ENCODE measurements at places on chromosomes 2 and 18.

DNA sequence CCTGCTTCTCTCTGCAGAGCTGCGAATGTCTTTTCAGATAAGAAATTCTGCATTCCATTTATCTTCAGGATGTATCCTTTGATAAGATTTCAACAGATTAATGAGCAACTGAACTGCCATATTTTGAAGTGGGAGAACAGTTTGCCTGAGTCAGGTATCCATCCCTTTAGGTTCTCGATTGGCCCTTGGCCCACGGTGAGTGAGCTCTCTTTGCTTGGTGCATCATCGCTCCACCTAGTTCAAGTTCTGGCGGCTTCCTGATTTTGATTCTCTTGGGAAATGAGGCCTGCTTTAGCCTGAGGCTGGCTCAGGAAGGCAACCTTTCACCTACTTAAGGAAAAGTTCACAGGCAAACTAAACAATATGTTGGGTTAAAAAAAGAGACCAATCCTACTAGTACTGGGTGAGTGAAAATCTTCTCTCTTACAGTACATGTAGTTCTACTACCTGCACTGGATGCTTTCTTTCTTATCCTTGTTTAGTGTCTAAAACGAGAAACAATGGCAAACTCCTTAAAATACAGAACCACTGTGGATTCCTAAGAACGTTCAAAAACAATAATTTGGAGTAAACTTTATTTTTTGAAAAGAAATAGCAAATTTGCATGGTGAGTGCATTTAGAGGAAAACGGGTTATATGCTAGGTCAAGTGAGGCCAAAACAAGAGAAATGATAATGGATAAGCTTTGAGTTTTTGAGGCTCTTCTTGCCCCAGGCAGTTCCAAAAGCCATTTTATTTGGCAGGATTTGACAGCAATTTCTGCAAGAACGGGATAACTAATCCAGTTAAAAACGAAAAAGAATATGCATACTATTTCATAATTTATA lies 837 bp upstream of the ACSL3 start:
- peak; percentile 48 for DNase-seq

GRCh38 chr2:37713258-37713700 lies 41.8 kb upstream of the CDC42EP3 start:
- peak; percentile 67 for DNase-seq

GRCh38 chr2:200993097-200993496 lies 29.6 kb upstream of the ORC2 start:
- no peak for DNase-seq

DNA sequence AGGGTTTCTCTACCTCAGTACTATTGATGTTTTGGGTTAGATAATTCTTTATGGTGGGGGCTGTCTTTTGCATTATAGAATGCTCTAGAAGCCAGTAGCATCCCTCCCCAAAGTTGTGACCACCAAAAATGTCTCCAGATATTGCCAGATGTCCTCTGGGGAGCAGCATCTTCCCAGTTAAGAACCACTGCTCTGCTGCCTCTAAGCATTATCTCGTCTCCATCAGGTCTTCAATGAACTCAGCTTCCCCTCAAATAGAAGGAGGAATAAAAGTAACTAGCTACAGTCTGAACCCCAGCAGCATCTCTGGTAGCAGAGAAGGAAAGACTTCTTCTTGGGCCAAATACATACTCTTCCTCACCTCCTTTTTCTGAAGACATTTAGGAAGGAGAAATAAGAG lies 244.1 kb downstream of the AGPS start:
- no peak for DNase-seq

GRCh38 chr2:101011152-101011551 lies 9.1 kb downstream of the RPL31 start:
- no peak for DNase-seq

DNA sequence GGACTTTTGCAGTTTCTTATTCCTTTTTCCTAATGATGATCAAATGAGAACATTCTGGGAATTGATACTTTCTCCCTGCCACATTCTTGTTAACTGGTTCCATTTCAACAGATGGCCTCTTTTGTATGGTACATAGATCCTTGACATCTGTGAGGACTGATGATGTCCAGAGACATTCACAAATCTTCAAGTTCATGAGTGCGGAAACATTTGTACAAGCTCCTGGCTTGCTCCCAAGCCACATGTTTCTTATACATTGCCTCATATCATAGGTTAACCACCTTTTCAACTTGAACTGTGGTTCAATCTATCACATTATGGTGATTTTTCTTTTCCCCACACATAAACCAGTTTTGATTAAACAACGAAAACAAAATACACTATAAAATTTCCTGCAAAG lies 267.3 kb downstream of the CLIP4 start:
- DNase-seq = no peak

GRCh38 chr2:101788995-101789970 lies 91.8 kb downstream of the MAP4K4 start:
- no peak for DNase-seq

DNA sequence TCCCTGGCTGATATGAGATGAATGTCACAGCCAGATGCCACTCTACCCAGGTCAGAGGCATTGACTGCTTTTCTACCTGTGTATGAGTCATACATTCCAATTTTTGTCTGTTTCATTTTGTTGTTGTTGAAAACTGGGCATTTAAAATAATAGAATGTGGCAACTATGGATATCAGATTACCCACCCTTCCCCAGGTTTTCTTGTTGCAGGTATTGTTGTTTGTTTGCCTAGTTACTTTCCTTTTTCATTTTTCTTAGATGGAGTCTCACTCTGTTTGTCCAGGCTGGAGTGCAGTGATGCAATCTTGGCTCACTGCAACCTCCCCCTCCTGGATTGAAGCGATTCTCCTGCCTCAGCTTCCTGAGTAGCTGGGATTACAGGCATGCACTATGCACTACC lies 70.2 kb downstream of the LRRC30 start:
- DNase-seq = no peak

GRCh38 chr2:102421890-102422759 lies 835 bp upstream of the IL18RAP start:
- DNase-seq = no peak

DNA sequence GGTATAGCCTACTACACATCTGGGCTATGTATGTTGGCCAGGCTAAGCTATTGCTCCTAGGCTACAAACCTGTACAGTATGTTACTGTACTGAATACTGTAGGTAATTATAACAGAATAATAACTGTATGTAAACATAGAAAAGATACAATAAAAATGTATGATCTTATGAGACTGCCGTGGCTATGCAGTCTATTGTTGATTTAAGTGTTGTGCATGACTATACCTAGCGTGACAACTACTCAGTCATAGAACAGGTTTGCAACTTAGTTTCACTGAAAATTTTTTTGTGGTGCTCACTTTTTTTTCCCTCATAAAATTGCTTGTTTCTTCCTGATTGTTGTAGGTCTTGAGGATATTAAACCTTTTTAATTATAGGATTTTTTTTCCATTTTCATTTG lies 25.9 kb downstream of the KCMF1 start:
- no peak for DNase-seq

DNA sequence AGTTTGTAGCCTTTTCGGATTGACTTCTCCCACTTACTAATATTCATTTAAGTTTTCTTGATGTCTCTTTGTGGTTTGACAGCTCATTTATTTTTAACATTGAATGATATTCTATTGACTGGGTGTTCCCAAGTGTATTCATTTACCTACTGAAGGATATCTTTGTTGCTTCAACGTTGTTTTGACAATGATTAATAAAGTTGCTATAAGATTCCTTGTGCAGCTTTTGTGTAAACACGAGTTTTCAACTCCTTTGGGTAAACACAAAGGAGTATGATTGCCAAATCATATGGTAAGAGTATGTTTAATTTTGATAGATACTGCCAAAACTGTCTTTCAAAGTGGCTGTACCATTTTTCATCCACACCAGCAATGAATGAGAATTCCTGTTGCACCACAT lies 1200.9 kb downstream of the DSC3 start:
- no peak for DNase-seq

- no peak for DNase-seq
These were observed 177.3 kb downstream of the HDAC4 start for GRCh38 chr2:239223310-239224198.

DNA sequence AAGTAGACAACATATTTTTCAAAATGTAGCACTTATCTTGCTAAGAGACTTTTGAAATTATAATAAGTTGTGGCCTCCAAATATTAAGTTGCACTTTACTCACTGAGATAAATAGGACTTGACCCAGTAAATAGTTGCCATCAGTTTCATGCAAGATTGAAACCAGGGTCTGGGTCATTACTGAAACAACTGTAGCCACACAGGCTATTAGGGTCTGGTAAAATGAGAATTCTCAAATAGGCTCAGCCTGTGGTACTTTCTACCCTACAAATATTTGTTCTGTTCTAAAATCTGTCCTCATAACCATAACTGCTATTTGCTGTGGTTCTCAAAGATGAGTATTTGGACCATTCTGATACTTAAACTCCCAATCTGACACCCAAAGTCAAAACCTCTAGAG lies 115.4 kb upstream of the STK17B start:
- no peak for DNase-seq

DNA sequence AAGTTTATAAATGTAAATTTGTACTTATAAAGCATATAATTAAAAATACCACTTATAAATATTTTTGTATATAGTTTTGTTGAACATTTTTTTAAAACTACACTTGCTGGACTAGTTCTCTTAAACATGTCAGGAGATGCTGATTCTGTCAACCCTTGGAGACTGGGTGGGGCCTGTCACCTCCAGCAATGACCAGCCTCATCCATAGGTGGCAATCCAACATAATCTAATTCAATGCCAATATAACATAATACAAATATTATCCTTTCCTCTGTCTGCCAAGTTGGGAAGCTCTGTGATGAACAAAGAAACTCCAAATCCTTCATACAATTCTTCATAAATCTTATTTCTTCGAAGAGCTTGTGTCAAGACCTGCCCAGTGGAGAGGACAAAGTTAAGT lies 140.4 kb downstream of the RBMS1 start:
- DNase-seq = no peak

- DNase-seq = no peak
These were observed 457.8 kb upstream of the MEX3C start for GRCh38 chr18:51655327-51655698.

GRCh38 chr2:23696752-23697045 lies 230.2 kb downstream of the ATAD2B start:
- DNase-seq = no peak

DNA sequence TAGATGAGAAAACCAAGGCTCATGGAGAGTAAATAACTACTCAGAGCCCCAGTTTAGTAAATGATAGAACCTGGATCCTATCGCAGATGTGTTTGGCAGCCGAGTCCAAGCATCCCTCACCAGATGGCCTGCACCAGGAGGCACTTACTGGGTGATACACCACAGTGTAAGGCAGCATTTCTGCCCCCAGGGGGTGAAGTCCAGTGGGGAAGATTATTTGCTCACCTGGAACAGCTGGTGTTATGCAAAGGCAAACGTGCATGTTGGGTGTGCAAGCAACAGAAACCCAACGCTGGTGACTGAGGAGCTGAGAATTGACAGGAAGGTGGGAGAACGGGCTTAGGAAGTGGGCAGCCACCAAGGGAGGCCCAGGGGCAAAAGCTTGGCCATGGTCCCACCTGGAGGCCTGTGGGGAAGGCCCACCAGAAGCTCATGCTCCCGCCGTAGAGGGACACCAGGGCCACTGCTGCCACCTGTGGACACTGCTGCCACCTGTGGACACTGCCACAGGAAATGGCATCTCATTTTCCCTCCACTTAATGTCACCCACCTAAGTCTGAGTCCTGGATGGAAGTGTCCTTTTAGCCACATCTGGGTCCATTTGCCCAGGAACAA lies 100.6 kb downstream of the TFCP2L1 start:
- DNase-seq = no peak

GRCh38 chr2:241399941-241400922 lies 44.1 kb downstream of the FARP2 start:
- DNase-seq = no peak

DNA sequence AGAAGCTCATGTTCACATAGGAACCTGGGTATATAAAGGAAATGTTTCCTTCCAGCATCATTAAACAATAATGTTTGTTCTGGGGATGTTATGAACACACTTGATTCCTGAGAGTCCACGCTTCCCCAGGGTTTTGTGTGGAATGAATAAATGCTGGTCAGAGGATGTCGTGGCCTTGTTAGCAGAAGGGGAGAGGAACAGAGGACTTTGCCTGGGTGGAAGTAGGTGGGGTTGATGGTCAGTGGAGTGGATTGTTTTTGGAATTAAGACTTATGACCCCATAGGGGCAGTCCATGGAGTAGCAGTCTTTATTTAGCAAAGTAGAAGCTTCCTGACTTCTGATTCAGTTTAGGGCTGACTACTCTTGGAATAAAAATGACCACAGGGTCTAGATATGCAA lies 139.6 kb downstream of the MYO1B start:
- DNase-seq = no peak

- no peak for DNase-seq
These were observed 421 bp upstream of the FAM171B start for GRCh38 chr2:186693446-186693832.

- no peak for DNase-seq
These were observed 484.5 kb upstream of the ZNF804A start for GRCh38 chr2:184113696-184114403.

- no peak for DNase-seq
These were observed 29.1 kb upstream of the SCLY start for GRCh38 chr2:238031751-238032150.

DNA sequence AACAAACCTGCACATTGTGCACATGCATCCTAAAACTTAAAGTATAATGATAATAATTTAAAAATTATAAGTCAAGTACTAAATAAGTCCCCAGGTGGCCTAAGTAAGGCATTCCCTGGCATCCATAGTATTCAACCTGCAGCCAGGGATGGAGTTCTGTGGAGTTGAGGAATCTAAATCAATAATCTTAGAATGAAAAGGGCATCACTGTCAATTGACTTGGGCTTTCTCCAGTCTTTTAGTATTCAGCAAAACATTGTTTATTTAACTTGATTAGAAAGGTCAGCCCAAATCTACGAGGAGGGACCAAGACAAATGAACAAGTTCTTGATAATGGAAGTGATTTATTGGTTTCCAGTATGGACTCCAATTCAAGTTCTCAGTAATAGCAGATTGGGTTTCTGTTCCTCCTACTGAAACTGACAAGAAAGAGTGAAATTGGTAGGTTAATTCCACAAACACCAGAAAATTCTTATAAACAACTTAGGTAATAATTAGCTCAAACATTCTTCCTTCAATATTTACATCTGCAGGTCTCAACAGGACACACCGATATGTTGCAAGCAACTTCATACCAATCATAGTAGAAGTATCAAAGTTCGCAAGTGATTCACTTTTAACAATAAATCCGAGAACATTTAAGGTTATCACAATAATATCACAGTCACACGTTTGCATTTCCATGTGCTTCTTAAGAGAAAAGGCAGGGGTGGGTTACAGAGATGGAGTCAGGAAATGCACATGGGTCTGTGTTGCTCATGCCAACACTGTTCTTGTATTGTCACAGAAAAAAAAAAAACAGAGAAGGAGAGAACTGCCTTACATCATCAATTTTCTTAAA lies 51.7 kb upstream of the EHBP1 start:
- no peak for DNase-seq

GRCh38 chr2:37226863-37227262 lies 4.5 kb downstream of the CEBPZ start:
- no peak for DNase-seq
